ENCODE measurements at places on chromosomes 1 and 21. TPM values are rescaled to one million over a fixed set of nuclear protein-coding genes. Genes with fewer than 3 reads are reported as not detected.

CACNA1S gene
- not detected for total RNA-seq

ADAM30 gene
- total RNA-seq: not detected

C1orf116 gene
- not detected for total RNA-seq

BATF3 gene
- 1.2 TPM for total RNA-seq

CD1C gene
- total RNA-seq: not detected
